ENCODE measurements at places on chromosomes 16 and 17.

GRCh38 chr17:77480199-77480508, 339.4 kb downstream of the SEC14L1 start:
- no peak for DNase-seq

DNA sequence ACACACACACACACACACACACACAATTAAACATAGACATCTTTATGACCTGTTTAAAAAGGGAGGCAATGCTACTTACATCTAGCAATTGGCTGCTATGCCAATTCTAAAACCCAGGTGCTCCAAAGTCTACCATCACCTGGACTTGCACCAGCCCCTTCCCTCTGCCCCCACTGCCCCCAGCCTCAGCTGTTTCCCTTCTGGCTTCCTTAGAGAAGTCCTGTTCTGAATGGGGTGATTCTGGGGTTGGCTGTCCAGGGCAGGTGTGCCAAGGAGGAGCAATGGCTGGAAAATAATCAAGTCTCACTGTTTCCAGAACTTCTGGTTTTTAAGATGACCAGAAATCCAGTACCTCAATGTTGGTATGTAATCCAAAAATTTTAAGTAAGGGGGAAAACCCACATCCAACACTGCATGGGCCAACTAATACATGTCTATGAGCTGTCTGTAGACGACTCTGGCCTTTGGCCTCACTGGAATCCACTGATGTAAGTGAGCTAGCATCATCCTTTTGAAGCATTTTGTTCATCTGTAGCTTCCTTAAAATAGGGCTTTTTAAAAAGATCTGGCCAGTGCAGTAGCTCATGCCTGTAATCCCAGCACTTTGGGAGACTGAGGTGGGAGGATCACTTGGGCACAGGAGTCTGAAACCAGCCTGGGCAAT, 2.1 kb downstream of the IFT20 start:
- no peak for DNase-seq

DNA sequence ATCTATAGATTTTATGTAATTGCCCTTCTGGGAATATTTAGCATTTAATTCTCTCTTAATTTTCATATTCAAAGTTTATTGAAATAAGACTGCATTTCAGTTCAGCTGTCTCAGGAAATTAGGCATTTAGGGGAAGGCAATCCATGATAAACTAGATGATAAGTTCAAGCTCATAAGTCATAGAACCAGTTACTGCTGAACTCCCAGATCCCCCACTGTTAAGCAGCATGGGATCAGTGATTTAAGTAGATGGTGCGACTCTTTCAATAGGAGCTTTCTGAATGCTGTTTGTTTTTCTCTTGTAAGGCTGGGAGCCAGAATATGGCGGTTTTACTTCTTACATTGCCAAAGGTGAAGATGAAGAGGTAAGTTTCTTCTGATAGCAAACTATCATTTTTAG, 23.8 kb downstream of the OGFOD1 start:
- no peak for DNase-seq

DNA sequence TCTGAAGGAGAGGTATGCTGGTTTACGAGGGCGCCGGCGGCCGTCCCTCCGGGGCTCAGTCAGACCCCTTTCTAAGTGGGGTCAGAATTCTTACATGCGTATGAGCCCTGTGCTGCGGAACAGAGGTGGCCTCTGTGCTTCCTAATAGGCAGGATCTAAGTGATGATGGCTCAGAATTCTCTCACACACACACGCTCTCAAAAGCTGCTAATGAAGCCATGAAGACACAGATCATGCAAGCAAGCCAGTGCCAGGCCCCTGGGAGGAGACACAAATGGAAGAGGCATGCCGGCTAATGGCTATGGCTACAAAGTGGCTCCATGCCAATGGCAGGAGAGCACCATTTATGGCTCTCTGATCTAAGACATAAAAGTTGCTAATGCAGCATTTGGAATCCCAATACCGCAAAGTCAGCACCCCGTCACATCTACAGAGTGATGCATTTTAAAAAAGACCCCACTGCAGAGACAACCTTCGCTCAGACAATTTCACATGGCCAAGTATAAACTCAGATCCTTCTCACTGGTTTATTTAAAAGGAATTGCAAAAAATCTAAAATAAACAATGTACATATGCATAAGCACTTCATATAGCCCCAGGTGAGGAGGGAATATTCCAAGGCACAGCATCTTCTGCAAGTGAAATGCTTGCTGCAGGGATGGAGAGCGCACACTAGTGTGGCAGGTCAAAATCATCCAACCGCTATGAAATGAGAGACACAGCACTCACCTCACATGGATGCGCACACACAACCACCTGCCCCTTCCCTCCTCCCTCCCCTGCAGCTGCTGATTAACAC, 24.5 kb downstream of the NPLOC4 start:
- DNase-seq = no peak

DNA sequence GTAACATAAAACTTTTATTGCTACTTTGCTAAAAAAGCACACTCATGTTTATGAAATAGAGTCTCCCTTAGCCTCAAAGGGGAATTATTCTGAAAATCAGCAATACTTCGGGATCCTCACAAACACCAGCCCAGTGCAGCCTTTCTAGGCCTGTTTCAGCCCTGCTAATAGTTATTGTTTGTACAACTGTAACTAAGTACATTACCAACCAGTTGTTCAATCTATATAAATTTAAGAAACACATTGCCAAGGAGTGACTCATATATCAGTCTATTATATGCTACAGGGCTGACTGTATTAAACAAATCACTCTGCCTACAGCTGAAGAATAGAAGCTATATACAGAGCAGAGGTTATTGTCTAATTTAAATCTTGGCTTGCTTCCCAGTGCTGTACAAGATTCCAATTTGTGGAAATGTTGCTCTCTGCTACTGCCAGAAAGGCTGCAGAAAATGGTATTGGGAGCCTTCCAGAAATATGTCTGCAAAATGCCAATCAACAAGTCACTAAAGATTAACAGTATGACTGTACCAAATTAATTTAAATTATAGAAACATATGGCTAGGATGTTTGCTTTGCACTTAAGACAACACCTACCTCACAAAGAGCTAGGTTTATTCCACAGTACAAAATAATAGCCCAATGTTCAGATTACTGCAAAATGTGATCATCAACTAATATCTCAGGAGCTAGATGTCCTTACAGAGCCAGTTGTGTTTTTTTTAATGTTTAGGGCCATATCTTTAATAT, 49.7 kb downstream of the TOX3 start:
- no peak for DNase-seq

- peak; percentile 39 for DNase-seq
Measured at GRCh38 chr17:67779098-67779672, 46.1 kb upstream of the BPTF start.

DNA sequence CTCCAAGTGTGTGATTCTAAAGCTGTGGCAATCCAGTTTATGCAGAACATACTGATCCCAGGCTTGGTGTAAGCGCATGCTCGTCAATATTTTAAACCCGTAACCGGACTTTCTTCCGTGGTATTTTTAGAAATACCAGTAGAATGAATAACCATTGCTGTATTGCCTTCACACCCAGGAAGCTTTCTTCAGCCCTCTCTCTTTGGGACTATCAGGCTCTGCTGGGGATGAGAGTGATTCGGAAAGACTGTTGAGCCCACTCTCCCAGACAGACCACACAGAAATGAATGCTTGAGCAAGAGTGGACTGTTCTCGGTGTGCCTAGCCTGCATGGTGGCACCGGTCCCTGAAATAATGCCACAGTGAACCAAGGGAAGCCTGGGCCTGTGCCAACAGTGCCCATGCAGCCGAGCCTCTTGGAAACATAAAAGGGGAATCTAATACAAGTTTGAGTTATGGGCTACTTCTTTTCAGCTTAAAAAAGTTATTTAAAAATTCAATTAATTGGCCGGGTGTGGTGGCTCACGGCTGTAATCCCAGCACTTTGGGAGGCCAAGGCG, 89.9 kb upstream of the ELAC2 start:
- no peak for DNase-seq

- no peak for DNase-seq
Measured at GRCh38 chr16:81496321-81496720, 51.7 kb downstream of the CMIP start.

GRCh38 chr17:17402558-17402957, 74.2 kb upstream of the MED9 start:
- DNase-seq = no peak

DNA sequence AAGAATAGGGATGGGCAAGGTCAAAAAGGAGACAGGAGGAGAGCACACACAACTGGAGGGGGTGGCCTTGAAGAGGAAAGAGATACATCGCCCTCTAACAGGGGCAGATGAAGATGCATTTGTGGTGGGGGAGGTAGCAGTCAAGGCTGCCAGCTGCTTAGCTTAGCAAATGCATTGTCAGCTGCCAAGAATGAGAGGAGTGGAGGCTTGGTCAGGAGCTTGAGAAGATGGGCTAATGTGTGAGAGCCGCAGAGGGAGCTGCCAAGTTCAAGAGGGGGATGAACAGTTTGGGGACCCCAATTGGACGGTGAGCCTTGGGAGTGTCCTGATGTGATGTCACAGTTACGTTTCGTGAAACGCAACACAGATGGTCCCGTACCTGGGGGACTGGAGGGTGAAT, 28.9 kb upstream of the GNA13 start:
- DNase-seq = no peak

- no peak for DNase-seq
Measured at GRCh38 chr16:30570636-30571444, 674 bp downstream of the ZNF688 start.

- DNase-seq = no peak
Measured at GRCh38 chr16:71348262-71349085, 10.0 kb upstream of the CALB2 start.

- DNase-seq = no peak
Measured at GRCh38 chr16:57699481-57699880, 4.9 kb downstream of the DRC7 start.

Measured in stimulated activated CD4-positive, alpha-beta T cell treated with anti-CD3 and anti-CD28 coated beads, Interleukin-15, amount 100 ng/mL, for 24 hours (primary cell).